ENCODE measurements at places on chromosomes 4 and X. TPM values are rescaled to one million over a fixed set of nuclear protein-coding genes. Genes with fewer than 3 reads are reported as not detected.

The SLC9B1 gene
- total RNA-seq: 1.5 TPM

The PABPC1L2A gene
- total RNA-seq: not detected

DNA sequence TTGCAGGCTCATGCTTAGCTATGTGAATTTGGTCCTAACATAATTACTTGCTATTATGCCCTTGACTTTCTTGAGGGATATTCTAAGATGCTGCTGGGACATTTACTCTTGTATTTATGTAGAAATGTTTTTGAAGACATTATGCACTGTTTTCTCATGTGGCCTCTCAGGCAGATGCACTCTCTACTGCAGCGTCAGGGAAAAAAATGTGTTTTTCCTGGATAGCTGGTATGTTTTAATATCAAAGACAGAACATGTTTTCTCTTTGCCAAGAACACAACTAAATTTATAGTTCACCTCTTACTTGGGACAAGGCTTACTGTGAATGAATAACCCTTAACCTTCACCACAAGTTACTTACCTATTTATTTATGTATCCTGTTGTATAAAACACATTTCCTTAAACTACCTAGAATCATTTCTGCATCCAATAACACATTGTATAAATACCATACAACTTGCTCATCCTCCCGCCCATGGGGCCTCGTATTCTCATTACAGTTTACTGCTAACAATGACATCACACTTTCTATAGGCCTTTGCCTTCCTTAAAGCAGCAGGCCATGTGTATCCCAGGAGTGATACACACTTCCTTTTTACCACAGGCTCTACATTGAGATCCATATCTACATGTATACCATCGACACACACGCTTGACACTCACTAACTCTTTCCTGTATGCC, 178.7 kb downstream of the SLIT2 start:
- no peak for ATAC-seq

The HELT gene
- not detected for total RNA-seq

The SPANXA1 gene
- not detected for total RNA-seq

The SMIM10 gene
- total RNA-seq: not detected

- ATAC-seq: no peak
These were observed 55.3 kb downstream of the PDS5A start for GRCh38 chr4:39922399-39922798.

GRCh38 chrX:110060846-110061537, 58.1 kb downstream of the TMEM164 start:
- ATAC-seq: no peak

DNA sequence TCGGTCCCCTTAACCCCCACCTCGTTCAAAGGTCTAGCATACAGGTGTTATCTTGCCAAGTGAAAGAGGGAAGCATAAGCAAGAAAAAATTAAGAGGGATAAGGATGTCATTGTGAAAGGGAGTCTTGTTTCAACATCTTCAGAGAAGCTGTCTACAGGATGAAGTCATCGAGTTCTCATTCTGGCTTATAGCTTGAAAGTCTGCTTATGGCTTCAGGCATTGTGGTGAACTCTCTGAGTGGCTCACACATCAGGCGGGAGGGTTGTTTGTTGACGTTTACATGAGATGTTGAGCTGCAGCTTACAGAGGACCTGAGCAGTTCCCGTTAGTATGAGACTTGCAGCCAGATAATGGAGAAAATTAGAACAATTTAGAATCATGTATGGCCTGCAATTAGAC, 16.6 kb downstream of the MAGEA9B start:
- peak; percentile 33 for ATAC-seq

DNA sequence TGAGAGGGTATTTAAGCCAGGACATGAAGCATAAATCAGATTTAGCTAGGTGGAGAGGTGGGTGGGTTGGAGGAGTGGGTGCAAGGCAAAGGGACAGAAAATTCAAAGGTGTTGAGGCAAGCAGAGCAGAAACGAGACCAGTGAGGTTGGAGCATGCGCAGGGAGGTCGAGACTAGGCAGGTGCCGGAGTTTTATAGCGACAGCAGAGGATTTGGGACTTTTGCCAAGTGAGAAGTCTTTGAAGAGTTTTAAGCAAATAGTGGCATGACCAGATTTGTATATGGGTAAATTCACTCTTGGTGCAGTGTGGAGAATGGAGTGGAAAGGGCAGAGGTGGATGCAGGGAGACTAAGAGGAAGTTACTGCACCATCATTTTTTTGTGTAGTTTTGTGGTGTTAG, 107.0 kb upstream of the TLR2 start:
- no peak for ATAC-seq

DNA sequence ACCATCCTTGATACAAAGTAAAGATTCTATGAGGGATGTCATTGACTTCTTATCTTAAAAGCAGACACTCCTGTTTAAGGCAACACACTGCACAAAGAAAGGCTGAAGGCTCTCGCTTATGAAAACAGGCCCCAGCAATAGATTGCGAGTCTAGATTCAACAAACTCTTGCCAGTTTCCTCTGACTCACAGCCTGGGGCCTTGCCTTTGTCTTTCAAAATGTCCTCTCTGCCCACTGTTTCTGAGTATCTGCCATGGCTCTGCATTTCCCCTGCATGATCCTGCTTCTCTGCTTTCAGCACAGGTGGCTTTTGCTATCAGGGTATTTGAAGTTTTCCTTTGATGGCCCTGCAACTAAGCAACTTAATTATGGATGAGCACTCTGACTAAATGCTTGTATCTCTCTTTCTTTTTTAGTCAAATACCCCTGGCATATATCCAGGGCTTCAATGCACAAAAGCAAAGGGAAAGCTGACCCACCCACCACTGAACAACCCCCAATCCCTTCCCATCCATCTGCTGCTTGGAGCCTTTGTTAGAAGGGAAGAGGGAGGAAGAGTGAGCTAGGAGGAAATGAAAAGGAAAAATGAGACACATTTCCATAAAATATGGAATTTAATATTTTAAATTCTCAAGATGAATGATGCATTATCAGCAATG, 32.2 kb downstream of the NDP start:
- ATAC-seq: no peak

DNA sequence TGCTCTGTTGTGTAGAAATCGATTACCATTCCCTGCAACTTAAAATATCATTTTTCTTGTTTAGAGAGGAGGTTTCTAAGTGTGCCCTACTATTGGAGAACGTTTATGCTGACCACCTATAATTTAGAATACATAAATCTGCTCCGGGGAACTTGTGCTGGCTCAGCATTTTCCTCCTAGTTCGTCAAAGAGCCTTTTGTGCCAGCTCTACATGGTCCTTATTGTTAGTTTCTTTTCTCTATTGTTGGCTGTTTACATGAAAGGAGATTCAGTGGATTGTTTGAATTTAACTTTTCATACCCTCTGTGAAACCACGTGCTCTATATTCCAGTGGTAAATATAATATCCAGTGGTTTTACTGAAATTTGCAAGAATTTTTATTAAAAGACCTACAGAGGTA, 53.4 kb upstream of the ATP8A1 start:
- ATAC-seq: peak; percentile 38

DNA sequence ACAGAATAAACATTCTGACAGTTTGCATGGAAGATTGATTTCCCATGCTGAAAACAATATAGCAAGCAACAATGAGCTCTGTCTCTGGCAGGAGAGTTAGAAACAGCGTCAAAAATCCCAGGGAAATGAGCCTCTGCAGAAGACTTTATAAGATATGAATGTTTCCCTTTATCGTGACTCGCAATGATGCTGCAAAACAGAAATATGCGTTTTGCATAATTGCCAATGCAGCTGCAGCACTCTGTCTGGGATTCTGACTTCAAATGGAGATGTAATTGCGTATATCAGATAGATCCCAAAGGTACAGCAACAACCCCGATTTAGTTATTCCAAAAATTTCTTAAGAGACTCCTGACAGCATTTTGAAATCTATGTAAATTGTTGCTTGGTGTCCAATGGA, 702.4 kb upstream of the EPHA5 start:
- no peak for ATAC-seq

DNA sequence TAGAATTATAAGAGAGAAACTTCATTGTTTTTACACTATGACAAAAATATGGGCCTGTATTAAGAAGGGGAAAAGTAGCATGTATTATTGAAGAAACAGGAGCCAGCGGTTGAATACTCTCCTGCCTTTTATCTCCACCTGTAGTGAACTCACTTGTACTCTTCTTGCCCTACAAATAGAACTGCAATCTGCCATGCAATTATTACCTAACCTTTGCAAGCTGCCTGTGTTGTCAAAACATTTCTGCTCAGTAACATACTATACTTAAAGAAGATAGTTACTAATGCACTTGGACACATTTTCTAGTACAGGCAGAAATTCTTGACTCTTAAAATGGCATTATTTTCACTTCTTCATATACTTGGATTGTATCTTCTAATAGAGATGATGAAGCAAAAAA, 818.4 kb upstream of the GRID2 start:
- no peak for ATAC-seq

The TKTL1 gene
- total RNA-seq: 4.4 TPM

DNA sequence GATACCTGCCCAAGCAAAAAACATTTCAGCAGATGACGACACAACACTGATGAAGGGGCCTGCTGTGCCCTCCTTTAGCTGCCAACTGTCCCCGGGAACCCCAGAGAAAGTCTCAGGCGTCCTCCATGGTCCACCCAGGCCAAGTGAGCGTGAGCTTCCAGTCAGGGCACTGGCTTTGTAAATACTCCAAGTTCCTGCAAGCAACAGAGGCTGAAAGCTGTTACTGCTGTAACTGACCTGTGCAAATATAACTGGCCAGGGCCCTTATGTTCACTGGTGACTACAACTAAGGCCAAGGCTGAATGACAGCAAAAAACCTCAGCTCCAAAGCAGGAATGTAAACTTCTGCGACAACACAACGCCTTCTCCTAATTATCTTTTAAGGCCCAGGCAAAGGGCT, 8.2 kb downstream of the WDR1 start:
- ATAC-seq: no peak

DNA sequence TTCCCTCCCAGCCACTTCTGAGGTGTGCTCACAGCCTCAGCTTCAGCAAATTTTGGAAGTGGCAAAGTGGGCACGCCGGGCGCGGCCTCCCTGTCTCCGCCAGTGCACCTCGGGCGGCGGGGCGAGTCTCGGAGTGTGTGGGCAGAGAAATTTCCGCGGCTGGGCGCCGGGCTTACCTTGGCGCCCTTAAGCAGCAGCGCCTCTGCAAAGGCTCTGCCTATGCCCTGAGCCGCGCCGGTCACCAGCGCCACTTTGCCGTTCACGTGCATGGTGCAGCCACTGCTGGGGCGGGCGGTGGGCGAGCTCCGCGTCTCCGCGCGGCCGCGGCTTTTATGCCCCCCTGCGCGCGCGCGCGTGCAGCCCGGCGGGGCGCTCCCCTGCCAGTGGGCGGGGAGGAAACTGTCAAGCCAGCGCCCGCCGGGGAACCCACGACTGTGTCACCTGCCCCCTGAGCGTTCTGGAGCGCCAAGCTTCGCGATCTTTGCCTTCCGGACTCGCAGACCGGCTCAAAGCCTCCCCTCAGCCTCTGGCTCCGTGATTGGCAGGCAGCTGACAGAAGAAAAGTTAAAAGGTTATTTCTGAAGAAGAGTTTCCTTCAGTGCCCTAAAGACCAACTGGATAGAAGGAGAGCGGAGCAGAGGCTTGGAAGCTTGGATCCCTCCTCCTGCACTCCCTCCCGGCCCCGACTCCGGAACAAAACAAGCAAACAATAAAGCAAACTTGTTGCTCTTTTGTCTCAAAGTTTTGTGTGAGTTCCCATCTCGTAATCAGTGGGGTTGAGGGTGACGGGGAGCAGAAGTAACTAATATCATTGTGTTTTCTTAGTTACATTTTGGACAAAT, at the start of gene HPGD:
Gene HPGD (minus strand): TSS at position 306 of the 842 bp plus-strand sequence. CDS start 37 bp downstream, at position 269.
- peak; percentile 95 for ATAC-seq

GRCh38 chr4:4780729-4781244, 78.7 kb upstream of the MSX1 start:
- ATAC-seq: no peak

DNA sequence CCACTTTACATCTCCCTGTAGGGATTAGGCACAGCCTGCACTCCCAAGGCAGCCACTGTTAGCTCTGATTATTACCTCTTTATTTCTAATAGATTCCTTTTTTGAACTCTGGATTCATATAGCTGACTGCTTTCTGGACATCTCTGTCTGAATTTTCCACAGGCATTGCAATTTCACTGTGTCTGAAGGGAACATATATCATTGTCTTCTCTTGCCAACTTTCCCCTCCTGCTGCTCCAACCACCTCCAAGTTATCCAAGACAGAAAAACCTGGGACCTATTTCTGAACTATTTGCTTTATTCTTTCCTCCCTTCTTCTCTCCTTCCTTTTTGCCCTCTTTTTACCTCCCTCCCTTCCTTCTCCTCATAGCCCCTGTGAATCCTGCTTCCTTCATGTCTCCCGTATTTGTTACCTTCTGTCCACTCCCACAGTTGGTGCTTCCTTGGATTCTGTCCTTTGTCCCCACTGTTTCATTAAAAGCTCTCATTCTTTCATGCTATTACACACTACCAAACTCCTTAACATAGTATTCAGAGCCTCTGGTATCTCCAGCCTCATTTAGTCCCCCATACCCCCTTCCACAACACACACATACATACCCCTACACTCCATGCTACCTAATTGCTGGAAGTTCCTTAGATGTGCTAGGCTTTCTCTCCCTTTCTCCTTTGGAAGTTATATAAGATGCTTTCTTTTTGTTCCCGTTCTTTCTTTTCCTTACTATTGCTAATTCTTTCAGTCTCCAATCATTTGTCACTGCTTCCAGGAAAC, 34.7 kb downstream of the FGF2 start:
- no peak for ATAC-seq

The NBDY gene
- 35.5 TPM for total RNA-seq

- ATAC-seq: no peak
These were observed 790.8 kb downstream of the PCDH18 start for GRCh38 chr4:136741468-136741867.

The PLP1 gene
- 0.70 TPM for total RNA-seq

GRCh38 chr4:180486342-180486741, 1756.9 kb upstream of the TENM3 start:
- ATAC-seq: no peak

The SMR3B gene
- total RNA-seq: not detected

DNA sequence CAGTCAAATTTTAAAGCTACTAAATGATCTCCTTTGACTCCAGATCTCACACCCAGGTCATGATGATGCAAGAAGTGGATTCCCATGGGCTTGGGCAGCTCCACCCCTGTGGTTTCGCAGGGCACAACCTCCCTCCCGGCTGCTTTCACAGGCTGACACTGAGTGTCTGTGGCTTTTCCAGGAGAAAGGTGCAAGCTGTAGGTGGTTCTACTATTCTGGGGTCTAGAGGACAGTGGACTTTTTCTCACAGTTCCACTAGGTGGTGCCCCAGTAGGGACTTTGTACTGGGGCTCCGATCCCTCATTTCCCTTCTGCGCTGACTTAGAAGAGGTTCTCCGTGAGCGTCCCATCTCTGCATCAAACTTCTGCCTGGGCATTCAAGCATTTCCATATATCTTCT, 845.2 kb downstream of the PCDH18 start:
- peak; percentile 29 for ATAC-seq

DNA sequence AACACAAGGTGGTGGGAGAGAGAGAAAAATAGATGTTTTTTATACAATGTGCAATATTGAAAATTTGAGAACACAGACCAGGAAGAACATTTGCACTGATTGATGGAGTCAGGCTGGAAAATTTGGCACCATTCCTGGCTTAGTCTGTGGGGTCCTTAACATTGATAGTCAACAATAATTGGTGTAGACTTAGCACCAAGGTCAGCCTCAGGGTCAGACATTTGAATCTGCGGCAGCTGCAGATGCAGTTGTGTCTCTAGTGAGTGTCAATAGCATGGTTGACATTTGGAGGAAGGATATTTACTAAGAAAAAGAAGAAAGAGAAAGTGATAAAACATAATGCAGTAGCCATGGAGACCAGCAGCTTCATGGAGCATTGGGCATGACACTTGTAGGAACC, 31.5 kb upstream of the GLRA3 start:
- ATAC-seq: no peak

The SYN1 gene
- total RNA-seq: 5.8 TPM

- ATAC-seq: no peak
These were observed 44.8 kb downstream of the ABLIM2 start for GRCh38 chr4:8113611-8114377.

Measured in motor neuron (in vitro differentiated cells).